ENCODE measurements at places on chromosomes 6 and 20.

GRCh38 chr20:41352666-41353065 is 12.0 kb downstream of the LPIN3 start:
- no peak for DNase-seq

- no peak for DNase-seq
Observed at GRCh38 chr20:18981962-18982539, 168.5 kb downstream of the SCP2D1 start.

DNA sequence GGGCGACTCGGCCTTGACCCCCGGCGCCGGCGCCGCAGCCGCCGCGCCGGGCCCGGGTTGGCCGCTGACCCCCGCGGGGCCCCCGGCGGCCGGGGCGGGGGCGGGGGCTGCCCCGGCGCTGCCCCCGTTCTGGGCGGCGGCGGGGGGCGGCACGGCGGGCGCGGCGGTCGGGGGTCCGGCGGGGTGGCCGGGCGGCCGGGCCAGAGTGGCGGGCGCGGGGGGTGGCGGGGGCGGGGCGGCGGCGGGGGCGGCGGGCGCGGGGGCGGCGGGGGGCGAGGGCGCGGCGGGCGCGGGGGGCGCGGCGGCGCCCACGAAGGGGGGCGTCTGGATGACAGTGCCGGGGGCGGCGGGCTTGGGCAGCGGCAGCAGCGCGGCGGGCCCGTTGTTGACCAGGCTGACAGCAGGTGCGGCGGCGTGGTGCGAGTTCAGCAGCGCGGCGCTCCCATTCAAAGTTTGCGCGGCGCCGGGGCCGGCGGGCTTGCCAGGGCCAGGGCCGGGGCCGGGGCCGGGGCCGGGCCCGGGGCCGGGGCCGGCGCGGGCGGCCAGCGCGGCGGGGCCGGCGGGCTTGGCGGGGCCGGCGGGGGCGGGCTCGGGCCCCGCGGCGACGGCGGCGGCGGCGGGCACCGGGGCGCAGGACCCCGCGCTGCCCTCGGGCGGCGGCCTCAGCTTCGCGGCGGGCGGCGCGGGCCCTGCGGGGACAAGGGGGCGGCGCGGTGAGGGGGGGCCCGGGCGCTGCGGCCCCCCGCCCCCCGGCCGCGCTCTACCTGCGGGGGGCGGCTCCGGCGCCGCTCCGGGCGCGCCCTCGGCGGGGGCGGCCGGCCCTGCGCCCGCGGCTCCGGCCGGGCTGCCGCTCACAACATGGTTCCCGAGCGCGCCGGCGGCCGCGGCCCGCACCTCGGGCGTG is 659 bp downstream of the TAF4 start:
- DNase-seq, result no peak

DNA sequence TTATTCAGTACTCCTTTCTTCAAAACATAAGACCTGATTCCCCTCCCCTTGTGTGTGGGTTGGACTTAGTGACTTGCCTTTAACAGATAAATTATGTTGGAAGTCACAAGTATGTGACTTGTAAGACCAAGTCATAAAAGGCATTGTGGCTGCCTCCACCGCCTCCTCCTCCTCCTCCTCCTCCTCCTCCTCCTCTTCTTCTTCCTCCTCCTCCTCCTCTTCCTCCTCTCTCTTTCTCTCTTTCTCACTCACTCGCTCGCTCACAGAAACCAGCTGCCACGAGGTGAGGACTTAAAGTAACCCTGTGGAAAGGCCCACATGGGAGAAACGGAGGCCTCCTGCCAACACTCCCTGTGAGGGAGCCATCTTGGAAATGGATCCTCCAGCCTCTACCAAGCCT is 64.0 kb downstream of the NCR2 start:
- DNase-seq, result no peak

GRCh38 chr6:167113047-167113754 is 9.7 kb upstream of the CCR6 start:
- no peak for DNase-seq

DNA sequence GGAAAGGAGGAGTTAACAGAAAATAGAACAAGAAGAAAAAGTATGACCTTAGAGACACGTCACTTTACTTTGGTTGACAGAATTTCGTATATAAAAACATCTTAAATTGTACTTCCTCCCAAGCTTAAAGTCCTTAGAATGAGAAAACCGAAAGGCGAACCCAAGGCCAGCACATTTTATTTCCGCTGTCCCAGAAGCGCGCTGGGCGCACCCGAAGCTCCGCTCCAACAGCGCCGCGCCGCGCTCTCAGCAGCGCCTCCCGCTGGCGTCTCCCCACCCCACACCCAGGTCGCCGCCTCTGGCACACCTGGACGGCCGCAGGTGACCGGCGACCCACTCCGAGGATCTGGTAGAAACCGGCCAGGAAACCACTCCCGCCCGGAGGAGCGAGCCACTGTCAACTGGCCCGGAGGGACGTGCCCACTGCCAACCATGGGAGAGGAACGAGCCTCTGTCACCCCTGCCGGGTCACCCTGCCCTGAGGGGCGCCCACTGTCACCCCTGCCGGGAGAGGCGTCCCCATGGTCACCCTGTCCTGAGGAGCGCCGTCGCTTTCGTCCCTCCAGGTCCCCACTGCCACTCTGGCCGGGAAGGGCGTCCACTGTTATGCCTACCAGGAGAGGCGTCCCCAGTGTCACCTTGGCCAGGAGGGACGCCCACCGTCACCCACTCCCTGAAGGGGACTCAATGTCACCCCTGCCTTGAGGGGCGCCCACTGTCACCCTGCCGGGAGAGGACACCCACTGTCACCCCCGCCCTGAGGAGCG is 824 bp downstream of the MPC1 start:
- peak; percentile 33 for DNase-seq

DNA sequence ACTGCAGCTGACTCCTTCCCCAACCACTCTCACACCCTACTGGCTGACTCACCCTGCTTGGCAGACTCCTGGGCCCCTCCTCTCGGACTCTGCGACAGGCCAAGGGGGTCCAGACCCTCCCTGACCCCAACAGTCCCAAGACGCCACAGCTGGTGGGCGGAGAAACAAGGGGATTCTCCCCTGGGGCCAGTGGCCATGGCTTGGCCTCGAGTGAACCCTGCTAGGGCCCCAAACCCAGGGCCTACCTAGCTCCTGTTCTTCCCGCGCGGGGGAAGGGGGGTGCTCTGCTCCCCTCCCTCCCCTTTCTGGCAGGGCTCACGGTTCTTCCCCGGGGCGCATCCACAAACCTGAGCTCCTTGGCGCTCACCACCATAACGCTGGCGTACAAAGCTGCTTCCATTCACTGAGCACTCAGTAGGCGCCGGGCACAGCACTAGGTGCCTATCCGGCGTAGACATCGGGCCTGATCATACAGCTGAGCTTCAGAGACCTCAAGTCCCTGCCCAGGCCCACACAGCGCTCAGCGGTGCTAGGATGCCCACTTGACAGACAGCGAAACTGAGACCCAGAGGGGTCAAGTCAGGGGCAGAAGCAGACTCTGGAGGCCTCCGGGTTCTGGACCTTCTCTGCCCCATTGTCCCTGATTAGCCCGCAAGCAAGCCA is 597 bp downstream of the ADA start:
- DNase-seq, result no peak

- peak; percentile 25 for DNase-seq
Observed at GRCh38 chr6:33750244-33750991, 3.7 kb upstream of the IP6K3 start.

DNA sequence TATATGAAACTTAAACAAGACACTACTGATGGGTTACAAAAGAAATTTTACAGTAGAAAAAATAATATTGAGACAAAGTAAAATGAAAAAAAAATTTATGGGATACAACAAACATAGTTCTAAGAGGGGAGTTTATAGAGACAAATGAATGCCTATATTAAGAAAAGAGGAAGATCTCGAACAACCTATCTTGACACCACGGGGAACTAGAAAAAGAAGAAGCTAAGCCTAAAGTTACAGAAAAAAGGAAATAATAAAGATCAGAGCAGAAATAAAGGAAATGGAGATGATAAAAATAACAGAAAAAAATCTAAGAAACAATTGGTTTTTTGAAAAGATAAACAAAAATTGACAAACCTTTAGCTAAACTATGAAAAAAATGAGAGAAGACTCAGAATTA is 9.1 kb upstream of the ECHDC1 start:
- no peak for DNase-seq

GRCh38 chr6:54813892-54814291 is 32.7 kb upstream of the FAM83B start:
- no peak for DNase-seq

- DNase-seq, result no peak
Observed at GRCh38 chr6:15297895-15298590, 52.2 kb downstream of the JARID2 start.

- DNase-seq, result no peak
Observed at GRCh38 chr6:16092140-16092539, 36.7 kb upstream of the MYLIP start.

- DNase-seq, result peak; percentile 44
Observed at GRCh38 chr20:46011631-46012482, 3.1 kb downstream of the MMP9 start.

GRCh38 chr6:138719011-138719635 is 54.4 kb upstream of the CCDC28A start:
- no peak for DNase-seq

DNA sequence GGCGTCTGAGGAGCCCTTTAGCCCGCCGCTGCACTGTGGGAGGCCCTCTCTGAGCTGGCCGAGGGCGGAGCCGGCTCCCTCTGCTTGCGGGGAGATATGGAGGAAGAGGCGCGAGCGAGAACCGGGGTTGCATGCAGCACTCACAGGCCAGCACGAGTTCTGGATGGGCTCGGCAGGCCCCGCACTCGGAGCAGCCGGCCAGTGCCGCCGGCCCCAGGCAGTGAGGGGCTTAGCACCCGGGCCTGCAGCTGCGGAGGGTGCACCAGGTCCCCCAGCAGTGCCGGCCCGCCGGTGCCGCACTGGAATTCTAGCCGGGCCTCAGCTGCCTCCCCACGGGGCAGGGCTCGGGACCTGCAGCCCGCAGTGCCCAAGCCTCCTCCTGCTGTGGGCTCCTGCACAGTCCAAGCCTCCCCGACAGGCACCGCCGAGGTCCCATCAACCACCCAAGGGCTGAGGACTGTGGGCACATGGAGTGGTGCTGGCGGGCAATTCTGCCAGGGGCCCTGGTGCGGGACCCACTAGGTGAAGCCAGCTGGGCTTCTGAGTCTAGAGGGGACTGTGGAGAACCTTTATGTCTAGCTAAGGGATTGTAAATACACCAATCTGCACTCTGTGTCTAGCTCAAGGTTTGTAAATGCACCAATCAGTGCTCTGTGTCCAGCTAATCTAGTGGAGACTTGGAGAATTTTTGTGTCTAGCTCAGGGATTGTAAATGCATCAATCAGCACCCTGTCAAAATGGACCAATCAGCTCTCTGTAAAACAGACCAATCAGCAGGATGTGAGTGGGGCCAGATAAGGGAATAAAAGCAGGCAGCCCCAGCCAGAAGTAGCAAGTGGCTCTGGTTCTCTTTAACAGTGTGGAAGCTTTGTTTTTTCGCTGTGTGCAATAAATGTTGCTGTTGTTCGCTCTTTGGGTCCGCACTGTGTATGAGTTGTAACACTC is 329.7 kb upstream of the JARID2 start:
- DNase-seq, result no peak

GRCh38 chr20:61722146-61722678 is 343.5 kb downstream of the TAF4 start:
- no peak for DNase-seq

DNA sequence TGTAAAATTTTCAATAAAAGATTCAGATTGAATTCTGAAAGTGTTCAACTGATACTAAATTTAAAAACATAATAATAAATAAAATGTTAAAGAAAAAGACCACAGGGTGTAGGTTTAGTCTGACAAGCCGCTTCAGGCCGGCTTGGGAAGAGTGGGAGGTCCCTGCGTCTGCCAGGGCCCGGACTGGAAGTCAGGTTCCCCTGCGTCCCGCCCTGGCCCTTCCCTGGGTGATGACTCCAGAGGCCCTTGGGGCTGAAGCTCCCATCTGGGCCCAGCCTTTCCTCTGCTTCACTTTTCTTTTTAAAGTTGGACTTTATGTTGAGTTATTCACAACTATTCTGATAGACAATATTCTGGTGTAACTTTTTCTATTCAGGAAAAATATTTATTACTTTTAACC is 93.3 kb downstream of the SMOC2 start:
- no peak for DNase-seq

GRCh38 chr6:53241938-53242337 is 93.3 kb upstream of the GCM1 start:
- DNase-seq, result no peak

DNA sequence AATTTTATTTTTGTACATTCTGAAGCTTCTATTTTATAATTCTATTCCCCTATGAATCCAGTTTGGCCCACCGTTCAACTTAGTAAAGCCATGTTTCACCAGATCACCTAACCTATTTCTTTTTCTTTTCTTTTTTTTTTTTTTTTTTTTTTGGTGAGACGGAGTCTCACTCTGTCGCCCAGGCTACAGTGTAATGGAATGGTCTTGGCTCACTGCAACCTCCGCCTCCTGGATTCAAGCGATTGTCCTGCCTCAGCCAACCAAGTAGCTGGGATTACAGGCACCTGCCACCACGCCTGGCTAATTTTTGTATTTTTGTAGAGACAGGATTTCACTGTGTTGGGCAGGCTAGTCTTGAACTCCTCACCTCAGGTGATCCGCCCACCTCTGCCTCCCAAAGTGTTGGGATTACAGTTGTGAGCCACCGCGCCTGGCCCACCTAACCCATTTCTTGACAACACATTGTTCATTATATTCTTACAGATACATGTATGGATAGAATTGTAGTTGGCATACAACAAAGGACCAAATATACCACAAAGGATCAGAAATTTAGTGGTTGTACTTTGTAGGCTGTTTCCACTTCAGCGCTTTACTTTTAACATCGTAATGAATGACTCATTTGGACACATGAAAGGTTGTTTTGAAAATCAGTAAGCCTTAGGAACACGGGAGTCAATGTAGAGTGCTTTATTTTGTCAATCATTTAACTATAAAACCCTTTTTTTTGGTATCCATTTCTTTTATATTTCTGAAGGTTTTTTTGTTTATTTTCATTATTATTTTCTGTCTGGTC is 63.2 kb downstream of the GJA1 start:
- peak; percentile 96 for DNase-seq

GRCh38 chr6:30828027-30828962 is 56.0 kb upstream of the DDR1 start:
- DNase-seq, result peak; percentile 72

DNA sequence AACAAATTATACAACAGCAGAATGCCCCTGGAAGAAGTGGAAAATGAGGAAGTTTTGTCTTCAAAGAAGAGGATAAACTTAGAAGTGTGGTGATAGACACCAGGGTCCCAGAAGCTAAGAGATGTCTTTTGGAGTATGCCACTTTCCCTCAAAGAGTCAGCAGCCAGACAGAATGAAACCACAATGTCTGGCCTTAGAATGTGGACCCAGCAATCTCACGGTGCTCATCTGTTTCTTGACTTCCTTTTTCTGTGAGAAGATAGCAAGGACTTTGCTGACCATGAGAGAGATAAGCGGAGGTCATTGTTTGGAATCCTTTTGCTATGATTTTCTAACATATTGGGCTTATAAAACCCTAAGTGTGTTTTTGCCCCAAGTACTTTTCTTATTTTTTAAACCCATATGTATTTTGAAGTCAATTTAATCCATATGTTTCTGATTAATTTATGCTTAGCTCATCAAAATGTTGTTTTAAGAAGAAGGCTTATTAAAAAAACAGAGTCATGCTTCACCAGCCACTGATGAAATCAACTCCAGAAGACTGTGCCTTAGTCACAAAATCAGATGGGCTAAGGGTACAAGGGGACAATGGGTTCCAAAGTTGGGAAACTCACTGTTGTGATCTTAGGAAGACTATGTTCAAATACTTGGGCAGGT is 451.2 kb upstream of the JAG1 start:
- peak; percentile 58 for DNase-seq
